Activated T-helper 1 cell treated with anti-CD3 and anti-CD28 coated beads, Interleukin-12 subunit alpha, Interleukin-12 subunit beta, Interleukin-2, Interleukin-4 antibody, amounts not matched to agents 30 ng/mL and 10 ng/mL and 1 ng/mL, durations not matched to agents 14 hours and 24 hours and 36 hours (primary cell): ENCODE measurements at places on chromosomes 6 and 20. TPM values are rescaled to one million over a fixed set of nuclear protein-coding genes. Genes with fewer than 3 reads are reported as not detected.

- DNase-seq: no peak
Measured at GRCh38 chr6:18393698-18394097, 6.5 kb downstream of the RNF144B start.

- no peak for DNase-seq
Measured at GRCh38 chr20:33680686-33681085, 5.5 kb downstream of the E2F1 start.

Gene SLC22A2
- not detected in 2 replicates for total RNA-seq

- DNase-seq: no peak
Measured at GRCh38 chr20:48384147-48384818, 443.5 kb downstream of the PREX1 start.

DNA sequence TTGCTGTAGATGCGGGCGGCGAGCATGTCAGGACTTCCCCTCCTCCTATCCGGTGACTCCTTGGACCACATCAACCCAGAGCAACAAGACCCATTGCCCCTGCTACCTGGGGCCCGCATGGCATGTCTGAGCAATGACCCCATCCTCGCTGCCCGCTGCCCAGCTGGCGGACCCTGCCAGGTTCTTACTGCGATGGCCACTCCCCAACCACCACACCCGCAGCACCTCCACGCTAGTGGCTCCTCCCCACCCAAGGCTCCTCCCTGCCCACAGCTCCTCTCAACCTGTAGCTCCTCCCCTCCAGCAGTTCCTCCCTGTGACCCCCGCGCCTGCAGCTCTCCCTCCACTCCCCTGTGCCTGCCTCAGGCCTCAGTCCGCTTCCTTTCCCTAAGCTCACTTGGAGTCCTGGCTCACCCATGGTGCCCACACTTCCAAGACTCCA is 17.6 kb upstream of the SERPINB9 start:
- DNase-seq: no peak

DNA sequence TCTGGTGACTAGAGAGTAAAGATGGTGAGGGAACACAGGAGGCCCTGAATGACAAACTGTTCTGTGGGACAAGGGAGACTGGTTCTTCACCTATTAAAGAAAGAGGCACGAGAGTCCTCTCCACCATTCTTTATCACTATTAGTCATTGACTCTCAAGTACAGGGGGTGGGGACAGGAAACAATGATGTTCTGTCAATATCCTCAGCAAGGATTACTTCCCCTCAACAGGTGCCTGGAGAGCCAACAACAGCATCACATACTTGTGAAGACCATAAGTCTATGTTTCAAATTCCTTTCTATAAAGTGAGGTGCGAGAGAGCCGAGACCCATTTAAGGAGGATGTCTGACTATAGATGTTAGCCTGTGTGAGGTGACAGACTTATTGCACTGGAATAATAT is 72.4 kb upstream of the TBC1D7 start:
- DNase-seq: no peak

DNA sequence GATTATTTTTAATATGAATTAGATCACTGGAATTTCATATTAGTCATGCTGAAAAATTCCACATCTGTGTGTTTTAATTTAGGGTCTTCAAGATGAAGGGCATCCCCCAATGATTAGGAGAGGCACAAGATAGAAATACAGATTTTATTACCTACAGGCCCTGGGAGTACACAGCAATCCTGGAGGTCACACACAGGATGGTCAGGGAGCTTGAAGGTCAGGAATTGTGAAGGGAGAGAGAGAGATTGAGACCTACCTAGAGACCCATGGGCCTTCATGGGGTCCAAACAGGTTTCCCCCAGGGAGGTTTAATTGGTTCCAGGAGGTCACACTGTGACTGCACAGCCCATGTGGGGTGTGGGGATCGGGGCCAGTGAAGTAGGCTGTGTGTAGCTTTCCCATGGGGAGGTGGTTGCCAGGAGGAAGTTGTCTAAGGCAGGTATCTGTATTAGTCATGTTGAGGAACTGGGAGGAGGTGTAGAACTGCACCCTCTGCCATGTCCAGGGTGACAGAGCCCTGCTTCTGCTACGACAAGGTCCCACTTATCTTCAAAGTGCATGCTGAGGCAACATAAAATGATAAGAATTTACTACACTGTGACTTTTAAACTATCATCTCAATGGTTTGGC is 18.3 kb downstream of the SNX9 start:
- DNase-seq: no peak

GRCh38 chr20:11245431-11245830 is 571.6 kb upstream of the JAG1 start:
- no peak for DNase-seq

Gene ABHD16B
- total RNA-seq: not detected in 2 replicates

DNA sequence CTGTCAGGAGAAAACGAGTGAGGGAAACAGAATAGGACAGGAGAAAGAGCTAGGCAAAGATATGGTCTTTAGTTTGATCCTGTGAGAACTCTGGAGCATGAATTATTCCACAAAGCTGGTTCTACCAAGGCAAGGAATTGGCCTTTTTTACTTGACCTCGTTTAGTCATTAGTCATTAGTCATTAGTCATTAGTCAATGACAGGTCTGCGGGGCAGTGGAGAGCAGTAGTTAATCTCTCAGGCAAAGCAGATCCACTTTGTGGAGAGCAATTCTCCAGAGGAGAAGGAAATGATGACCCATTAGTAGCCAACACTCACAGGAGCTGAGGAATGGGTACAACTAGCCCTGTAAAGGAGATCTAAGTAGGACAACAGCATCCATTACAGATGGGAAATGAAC is 22.0 kb upstream of the ABCC10 start:
- DNase-seq: no peak

- no peak for DNase-seq
Measured at GRCh38 chr20:64165866-64166600, 1.8 kb downstream of the MYT1 start.

DNA sequence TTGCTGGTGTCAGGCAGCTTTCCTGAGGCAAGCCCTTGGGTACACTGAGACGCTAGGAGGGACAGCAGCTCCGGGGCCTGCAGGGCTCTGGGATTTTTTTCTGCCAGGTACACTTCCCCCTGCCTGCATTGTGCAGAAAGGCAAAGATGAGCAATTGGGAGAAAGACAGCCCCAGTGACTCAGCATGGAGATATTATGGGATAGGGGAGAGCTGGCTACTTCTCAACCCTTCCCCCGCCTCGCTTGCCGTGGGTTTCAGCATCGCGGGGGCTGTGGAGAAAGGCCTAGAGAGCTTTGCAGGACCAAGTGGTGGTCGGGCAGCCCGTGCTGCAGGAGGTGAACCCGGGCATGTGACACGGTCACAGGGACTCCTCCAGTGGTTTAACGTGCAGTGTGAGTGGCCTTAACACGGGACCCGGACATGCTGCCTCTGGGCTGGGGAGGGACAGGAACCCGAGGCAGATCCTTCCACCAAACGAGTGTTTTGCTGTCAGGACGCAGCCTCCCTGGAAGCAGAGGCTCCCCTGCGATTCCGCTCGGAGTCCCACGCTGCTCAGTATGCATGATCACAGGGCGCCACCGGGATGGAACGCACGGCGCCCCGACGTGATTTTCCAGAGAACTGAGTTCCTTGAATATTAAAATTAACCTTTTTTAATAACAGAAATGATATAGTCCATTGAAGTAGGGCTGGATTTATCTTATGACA is 139.9 kb downstream of the CDH4 start:
- DNase-seq: no peak

DNA sequence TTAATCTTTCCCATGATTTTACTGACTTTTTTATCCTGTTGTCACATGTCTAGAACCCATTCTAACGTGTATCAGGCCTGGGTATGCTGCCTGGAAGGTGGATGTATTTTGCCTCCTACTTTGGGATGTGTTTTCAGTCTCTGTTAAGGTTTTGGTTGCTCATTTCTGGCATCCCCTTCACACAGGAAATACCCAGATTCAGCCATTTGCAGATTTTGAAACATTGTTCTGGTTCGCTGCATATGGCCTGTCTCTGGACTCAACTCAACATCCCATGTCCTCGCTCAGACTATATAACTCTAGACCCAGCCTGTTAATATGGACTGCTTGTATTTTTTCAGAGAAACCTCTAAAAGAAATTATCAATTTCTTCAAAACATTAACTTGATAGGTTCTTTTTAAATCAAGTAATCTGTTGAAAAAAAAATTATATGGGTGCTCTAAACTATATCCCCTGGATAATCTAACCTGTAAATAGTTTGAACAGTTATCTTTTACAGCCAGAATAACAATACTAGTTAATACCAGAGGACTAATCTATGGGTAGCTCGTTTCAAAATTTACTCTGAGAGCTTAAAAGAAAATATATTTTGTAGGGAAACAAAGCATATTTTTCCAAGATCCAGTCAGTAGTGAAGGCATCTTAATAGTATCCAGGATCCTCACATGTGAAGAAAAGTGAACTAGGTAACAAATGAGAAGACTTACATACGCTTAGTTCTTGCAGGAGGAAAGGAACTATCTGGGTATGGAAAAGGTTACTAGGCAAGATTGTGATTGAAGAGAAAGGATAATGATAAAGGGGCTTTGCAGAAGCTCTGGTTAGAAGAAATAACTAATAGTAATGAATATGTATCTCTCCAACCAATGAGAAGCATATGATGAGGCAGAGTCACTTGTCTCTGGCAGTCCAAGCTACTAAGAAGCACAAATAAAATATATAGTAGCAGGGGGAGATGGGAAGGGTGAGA is 23.4 kb upstream of the HLA-DQB1 start:
- DNase-seq: no peak

Gene LPIN3
- 1.1 and 1.4 TPM in 2 replicates for total RNA-seq

GRCh38 chr6:29502597-29502996 is 14.8 kb upstream of the MAS1L start:
- no peak for DNase-seq

Gene ZNF334
- 1.2 and 1.7 TPM in 2 replicates for total RNA-seq

Gene FAM209B
- total RNA-seq: 1.2 and 1.4 TPM in 2 replicates

Gene ALDH8A1
- total RNA-seq: 0.93 and 1.6 TPM in 2 replicates

Gene CDSN
- not detected in 2 replicates for total RNA-seq
